ENCODE measurements at places on chromosomes 1 and 21.

GRCh38 chr1:18166929-18167328, 59.3 kb downstream of the IGSF21 start:
- DNase-seq, result no peak

DNA sequence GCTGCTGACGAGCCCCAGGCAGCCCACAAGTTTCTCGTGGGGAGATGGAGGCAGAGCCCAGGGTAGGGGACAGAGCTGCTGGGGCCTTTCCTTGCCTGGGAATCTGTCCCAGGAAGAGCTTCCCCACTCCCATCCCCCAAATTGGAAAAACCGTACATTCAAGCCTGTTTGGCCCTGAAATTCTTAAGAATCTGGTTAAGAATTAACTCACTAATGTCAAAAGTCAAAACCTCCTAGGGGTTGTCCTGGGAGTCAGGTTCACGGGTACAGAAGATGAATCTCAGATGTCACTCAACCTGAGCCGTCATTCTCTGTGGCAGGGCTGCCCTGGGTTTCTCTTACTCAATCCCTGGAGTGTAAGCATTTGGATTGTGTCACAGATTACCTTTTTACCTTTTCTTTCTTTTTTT, 8.4 kb downstream of the C1orf115 start:
- no peak for DNase-seq

DNA sequence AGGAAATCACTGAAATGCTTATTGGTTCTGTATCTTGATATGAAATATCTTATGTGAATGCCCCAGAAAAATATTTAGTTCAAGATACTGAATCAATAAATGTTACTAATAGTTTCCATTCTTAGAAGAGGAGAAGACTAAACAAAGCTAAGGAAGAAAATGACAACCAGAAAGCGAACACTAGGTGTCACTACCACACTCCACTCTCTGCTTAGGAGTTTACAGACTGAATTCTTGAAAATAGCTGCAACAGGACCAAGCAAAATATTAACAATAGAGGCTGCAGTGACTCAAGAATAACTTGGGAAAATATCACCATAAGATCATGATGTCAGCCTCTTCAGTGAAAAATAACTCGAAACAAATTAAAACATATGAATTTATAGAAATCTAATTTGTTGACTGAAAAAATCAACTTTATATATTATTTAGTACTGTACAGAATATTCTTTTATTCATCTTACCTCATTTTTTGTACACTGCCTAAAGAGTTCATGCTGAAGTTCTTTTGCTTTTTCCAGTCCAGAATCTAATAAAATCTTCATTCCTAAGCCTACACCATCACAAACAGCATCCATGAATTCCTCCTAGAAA, 61.6 kb downstream of the KIF14 start:
- peak; percentile 58 for DNase-seq

GRCh38 chr1:22089787-22090186, 37.3 kb downstream of the CDC42 start:
- no peak for DNase-seq

- no peak for DNase-seq
Measured at GRCh38 chr1:8497210-8497819, 179.4 kb downstream of the SLC45A1 start.

Data from hematopoietic multipotent progenitor cell treated with erythropoietin and hydrocortisone succinate and interleukin-3 and kit ligand, for 8 days (in vitro differentiated cells).